ENCODE measurements at places on chromosomes 7 and 10.

DNA sequence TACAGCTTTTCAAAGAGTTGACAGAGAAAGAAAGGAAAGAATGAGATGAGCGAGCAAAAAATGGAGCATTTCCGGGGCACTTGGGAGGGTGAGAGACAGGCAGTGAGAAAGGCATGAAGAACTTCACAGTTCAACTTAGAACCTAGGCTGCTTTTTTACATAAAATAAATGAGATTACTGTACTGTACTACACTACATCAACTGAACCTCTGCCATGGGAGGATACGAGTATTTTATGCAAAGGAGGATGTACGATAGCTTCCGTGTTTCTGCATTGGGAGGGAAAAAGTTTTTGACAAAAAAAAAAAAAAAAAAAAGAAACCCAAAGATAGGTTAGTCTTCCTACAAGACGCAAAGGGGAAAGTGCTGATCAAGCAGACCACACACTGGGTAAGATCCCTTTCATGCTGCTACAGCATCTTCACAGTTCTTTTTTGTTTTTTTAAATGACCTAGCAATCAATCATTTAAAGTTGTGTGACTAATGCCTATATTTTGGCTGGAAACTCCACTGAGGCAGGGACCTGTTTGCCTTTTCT, 88.0 kb downstream of the RAPGEF5 start:
- DNase-seq, result no peak

GRCh38 chr10:86245015-86245394, 121.6 kb downstream of the GRID1 start:
- no peak for DNase-seq

DNA sequence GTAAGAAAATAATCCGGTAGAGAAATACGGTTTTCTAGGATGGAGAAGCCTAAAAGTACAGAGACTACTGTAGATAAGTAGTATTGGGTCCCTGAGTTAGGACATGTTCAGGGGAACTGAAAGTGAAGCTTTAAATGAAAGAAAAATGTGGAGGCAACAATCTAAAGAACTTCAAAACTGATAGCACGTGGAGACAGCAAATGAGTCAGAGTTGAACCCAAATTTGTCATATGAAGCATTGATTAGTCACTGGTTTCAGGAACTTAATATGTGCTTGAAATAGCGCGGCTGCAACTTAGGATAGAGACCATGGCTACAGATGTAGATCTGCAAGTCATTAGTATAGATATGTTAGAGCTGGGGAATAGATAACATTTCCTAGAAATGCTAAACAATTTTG, 1138.6 kb upstream of the SORCS1 start:
- DNase-seq, result no peak

- DNase-seq, result no peak
Measured at GRCh38 chr10:104734433-104734832, 93.3 kb downstream of the SORCS3 start.

- no peak for DNase-seq
Measured at GRCh38 chr10:3485057-3485686, 299.8 kb downstream of the KLF6 start.

- DNase-seq, result peak; percentile 22
Measured at GRCh38 chr10:50293513-50294313, 42.4 kb upstream of the ASAH2 start.

DNA sequence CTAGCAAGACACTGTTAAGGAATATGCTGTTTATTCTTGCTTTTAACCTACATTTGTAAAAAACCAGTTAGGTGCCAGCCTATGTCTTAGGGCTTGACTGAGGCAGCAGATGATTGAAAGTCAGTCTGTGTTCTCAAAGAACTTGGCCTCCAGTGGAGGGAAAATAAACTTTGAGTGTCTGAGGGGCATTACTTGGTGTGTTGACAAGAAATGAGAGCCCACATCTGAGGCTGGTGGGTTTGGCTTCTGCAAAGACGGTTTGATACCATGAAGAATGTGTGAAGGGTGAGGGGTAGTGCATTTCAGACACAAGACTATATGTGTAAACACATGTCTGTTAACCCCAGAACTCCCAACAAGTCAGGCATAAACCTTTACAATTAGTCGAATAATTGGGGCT, 28.5 kb downstream of the CCSER2 start:
- no peak for DNase-seq

- peak; percentile 41 for DNase-seq
Measured at GRCh38 chr7:149753375-149754233, 19.8 kb downstream of the ZNF467 start.

DNA sequence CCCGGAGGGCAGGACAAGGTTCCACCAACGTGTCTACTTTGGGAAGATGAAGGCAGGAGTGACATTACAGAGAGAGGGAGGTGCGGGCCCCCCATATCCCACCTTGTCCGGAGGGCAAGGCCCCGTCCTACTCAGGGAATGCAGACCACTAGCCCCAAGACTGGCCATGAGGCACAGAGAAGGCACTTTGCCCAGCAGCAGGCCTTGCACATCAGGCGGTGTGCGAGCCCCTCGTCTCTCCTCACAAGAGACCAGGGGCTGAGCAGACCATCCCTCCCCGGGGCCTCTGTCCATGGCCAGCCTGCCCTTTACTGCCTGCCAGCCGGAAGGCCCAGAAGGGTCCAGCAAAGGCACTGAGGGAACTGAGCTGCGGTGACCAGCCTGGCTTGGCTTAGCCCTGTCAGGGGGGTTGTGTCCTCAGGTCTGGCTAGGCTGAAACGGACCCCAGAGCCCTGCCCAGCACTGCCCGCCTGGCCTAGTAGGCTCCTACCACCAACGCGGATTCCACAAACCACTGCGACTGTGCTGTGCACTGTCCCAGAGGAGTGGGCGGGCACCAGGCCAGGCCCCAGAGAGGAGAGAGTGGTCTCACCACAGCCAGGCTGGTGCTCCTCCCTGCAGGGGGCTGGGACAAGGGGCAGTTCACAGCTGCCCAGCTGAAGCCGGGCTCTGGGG, 16.7 kb downstream of the CAMK2B start:
- peak; percentile 12 for DNase-seq

- DNase-seq, result no peak
Measured at GRCh38 chr7:43508461-43508860, 74.4 kb upstream of the STK17A start.
